ENCODE measurements at places on chromosomes 2 and 18.

DNA sequence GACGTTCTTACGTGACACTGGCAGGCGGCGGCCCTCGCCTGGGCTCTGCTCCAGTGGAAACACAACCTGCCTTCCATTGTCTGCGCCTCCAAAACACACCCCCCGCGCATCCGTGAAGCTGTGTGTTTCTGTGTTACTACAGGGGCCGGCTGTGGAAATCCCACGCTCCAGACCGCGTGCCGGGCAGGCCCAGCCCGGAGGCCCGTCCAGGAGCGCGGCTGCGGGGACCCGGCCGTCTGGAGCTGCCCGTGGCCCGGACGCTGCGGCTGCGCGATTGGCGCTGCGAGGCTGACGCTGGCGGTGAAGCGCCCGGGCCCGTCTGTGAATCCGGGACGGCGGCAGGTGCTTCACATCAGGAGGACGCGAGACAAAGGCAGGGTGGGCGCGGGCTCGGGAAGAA, 670.3 kb upstream of the SALL3 start:
- no peak for DNase-seq

GRCh38 chr2:29751390-29751789, 170.0 kb downstream of the ALK start:
- no peak for DNase-seq

DNA sequence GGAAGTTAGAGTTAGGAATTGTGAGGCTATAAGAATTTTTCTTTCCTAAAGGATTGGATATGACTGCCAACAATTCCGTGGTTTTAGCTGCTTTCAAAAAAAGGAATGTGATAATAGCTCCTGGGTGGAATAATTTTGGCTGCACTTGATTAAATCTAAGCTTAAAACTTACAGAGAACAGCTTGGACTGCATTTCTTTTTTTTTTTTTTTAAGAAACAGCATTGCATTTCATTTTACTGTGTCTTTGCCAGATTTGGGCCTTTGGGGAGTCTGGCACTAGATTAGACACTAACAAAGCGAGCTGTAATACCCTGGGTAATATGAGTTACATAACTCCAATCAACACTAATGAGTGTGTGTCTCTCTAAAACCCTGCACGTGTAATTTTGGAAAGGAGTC, 37.8 kb upstream of the ZNF397 start:
- DNase-seq: no peak

GRCh38 chr2:123851281-123851680, 173.8 kb upstream of the CNTNAP5 start:
- DNase-seq: no peak

GRCh38 chr2:10078704-10079265, 1.4 kb downstream of the CYS1 start:
- DNase-seq: no peak

DNA sequence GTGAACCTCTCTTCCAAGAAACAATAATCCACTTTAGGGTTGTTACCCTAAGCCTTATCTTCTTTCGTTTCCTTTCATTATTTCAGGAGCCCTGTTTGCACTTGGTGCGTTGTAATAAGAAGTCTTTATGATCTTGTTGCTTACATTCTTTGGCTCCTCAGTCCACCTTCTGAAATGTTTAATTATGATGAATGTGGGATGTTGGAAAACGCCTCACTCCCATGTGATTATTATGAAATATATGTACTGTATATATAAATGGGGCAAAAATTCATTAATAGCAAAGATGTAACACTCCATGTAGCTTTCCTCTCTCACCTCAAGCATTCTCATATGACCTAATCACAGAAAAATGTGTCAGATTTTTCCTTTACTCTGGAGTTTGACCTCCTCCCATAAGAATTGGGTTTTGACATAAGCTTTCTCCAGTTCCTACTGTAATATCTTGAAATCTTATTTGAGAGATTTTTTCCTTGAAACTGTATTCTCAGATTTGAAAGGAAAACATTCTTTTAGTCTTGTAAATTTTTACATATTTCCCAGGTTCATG, 397.2 kb upstream of the FANCL start:
- DNase-seq: no peak

- DNase-seq: no peak
These were observed 32.4 kb upstream of the PPM1B start for GRCh38 chr2:44136252-44136651.

GRCh38 chr2:134361648-134362047, 107.8 kb downstream of the MGAT5 start:
- DNase-seq: no peak

GRCh38 chr2:205869439-205869838, 187.1 kb downstream of the NRP2 start:
- DNase-seq: no peak

DNA sequence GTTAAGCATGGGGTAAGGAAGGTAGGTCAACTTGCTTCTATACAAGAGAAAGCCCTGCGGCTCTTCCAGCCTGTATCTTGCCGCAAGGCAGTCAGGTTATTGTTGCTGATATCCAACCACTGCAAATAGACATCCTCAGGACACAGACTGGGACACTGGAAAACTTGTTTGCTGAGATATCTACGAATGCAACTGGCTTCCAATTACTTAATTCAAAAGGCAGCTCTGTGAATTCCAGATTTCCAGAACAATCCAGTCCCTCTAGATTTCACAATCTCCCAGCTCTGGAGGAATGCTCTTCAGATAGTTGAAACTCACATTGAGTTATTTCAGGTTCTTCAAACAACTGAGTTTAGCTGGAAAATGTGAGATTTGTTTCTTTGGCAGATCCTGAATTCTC, 34.6 kb upstream of the SP9 start:
- DNase-seq: no peak

GRCh38 chr2:46487667-46488335, 8.4 kb downstream of the TMEM247 start:
- no peak for DNase-seq

GRCh38 chr2:70743677-70744076, 24.3 kb downstream of the ADD2 start:
- DNase-seq: no peak

DNA sequence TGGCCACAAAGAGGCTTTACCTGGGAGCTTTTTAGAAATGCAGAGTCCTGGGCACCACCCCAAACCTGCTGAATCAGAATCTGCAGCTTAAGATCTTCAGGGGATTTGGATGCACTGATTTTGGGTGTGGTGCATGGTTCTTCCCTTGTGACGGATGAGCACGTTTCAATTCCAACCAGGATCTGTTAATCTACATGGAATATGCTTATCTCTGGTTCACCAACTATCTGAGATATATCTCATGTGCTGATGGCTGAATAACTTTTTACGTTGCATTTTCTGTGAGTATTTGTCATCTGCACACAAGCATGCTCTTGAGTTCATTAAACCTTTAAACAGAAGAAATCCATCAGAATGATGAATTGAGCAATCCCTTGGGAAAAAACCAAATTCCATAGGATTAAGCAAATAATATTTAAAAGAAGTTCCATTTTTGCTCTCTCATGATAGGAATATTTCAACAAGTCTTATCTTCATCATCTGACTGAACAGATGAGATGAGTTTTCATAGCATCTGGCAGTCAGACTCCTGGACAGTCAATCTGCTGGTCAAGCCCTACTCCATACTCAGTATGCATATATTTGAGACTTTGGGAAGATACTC, 120.6 kb downstream of the PLB1 start:
- DNase-seq: no peak

- DNase-seq: no peak
These were observed 118.3 kb downstream of the GYPC start for GRCh38 chr2:126774290-126774689.

DNA sequence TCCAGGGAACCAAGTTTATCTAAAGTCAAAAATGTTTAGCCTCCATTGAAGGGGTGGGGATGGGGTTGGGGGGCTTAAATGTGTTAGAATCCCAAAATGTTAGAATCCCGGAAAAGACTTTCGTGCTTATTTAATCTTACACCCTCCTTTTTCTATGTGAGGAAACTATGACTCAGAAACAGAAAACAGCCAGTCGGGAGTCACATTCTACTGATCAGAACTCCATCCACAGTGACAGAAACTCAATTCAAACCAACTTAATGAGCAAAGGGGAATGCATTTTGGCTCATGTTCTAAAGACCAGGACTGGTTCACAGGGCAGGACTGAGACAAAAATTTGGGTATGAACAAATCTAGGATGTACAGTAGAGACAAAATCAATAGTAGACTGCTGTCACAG, 31.9 kb upstream of the AFTPH start:
- no peak for DNase-seq

- no peak for DNase-seq
These were observed 24.6 kb downstream of the DYTN start for GRCh38 chr2:206693399-206694137.

DNA sequence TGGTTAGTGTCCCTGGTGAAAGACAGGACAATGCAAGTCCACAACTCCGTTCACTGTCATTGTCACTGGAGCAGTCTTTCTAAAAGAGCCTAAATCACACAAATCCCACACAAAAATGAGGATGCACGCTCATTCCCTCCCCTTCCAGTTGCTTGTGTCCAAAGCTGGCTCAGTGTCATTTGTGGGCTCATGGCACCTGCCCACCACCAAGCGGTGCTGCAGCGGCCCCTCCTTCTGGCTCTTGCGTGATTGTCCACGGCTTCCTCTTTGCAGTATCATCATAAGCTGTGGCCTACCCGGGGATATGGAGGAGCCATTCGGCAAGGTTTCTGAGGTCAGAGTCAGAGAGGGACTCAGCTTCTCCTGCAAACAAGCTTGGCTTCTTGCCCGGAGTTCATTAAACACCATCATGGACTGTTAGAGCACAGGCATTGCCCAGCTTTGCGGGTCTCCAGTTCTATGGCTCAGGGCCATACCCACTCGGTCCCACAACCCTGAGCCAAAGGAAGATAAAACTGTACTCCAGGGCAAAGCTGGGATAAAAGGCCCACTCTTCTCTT, 179.4 kb upstream of the AGAP1 start:
- DNase-seq: no peak

DNA sequence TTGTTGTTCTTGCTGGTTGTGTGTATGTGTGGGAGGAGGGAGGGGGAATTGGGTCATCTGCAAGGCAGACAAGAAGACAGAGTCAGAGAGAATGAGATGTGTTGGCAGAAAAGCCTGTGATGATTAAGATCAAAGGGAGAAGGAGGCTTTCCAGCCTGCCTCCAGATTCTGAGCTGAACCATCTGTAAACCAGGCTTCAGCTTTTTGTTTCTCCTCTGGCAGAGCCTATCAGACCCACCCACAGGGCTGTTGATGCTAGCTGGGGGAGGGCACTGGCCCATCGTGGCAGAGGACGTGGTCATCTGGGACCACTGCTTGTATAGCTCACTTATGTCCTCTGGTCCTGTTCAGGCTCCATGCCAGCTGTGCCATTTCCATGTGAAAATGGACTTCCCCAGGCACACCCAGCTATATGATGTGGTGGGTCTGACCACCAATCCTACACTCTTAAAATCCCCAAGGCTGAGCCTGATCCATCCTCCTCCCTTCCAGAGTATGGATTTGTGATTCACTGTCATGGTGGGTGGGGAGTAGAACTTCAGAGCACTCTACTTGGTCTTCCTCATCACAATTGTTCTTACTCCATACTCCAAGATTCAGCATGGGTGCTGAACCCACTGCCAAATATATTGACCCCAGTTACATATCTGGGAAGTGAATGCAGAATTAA, 27.8 kb upstream of the COL6A3 start:
- no peak for DNase-seq

DNA sequence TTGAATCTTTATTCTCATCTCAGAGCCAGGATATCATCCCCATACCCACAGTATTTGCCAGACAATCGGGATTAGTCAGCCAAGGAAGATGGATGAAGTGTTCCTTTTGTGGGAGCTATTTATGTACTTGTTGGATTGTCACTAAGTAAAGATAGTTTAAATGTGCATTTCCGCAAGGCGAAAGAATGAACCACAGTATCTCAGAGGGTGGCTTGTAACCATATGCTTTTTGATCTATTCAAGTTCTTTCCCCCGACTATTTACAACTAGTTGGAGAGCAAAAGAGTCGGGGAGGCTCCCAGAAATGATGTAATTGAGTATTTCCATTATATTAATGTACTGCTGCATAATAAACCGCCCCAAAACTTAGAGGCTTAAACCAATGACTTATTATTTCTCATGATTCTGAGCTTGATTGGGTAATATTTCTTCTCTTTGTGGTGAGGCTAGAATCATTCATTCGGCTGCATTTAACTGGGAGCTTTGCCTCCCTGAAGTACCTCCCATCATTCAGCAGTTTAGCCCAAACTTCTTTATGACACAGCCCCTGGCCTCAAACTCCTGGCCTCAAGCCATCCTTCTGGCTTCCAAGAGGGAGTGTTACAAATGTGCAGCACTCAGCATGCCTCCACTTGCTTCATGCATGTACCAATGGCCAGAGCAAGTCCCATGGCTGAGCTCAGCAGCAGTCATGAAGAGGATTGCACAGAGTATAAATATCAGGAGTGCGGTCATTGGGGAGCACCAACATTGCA, 423.7 kb downstream of the METTL4 start:
- no peak for DNase-seq

- DNase-seq: no peak
These were observed 309.6 kb downstream of the LRRTM1 start for GRCh38 chr2:79994965-79995364.

DNA sequence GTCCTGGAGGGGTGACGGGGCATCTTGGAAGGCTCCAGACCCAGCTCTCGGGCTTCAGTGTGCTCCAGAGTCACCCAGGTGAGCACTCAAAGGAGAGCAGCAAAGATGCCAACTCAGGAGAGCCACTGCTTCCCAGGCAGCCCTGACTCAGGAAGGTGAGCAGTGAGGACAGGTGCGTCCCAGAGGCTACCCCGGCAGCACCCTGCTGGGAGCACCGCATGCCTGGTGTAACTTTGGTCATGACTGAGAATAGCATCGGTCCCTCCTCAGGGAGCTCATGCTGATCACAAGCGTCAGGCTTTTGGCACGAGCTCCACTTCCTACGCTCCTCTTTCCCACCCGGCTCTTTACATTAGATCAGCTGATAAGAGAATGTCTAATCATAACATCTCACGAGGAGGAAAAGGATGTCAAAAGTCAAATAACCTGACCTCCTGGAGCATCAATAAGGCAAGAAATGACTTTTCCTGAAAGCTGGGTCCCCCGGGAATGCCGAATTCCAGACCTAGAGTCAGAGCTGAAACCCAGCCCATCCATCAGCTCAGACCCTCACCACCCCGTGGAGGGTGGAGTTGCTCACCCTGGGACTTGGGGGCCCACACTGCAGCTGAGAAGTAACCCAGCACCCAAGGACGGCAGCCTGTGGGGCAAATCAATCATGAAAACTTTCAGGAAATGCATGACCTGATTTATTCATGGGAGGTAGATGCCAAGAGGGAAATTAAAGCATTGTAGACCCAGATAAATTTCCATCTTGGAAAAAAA, 248.8 kb downstream of the ACKR3 start:
- no peak for DNase-seq

All from stimulated activated CD8-positive, alpha-beta memory T cell treated with anti-CD3 and anti-CD28 coated beads, Interleukin-7, amount 100 ng/mL, for 24 hours (primary cell).